ENCODE measurements at places on chromosomes 13 and 19.

DNA sequence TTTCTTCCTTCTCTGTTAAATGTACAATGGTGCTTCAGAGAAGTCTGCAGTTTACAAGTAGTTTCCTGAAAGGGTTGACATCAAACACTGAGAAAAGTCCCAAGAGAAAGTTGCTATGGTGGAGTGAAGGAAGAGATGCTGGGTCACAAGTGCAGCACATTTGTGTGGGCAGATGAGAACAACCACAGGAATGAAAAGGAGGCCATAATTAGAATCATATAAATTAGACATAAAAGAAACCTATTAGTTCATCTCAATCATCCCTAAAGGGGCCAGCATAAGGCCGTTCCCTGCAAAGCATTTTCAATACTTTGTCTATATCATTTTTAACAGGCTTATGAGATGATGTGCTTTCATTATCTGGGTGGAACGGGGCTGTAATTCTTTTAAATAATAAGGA is 359.2 kb downstream of the IRS2 start:
- DNase-seq, result no peak

DNA sequence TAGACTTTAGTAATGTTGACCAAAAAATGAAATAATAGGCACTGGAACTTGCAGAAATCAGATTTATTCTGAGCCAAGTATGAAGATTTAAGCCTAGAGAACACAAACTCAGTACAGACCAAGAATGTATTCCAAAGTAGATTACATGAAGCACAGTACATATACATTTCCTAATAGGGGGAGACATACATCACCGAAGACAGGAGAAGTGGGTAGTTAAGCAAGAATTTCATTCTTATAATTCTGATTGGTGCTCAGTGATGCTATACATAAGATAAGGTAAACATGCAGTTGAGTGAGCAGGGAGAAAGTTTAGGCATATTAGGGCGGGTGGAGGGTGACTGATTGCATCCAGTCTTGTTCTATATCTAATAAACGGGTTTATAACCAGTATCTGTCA is 2218.8 kb downstream of the PCDH9 start:
- DNase-seq, result no peak

GRCh38 chr13:91722267-91722884 is 324.0 kb downstream of the GPC5 start:
- DNase-seq, result no peak

DNA sequence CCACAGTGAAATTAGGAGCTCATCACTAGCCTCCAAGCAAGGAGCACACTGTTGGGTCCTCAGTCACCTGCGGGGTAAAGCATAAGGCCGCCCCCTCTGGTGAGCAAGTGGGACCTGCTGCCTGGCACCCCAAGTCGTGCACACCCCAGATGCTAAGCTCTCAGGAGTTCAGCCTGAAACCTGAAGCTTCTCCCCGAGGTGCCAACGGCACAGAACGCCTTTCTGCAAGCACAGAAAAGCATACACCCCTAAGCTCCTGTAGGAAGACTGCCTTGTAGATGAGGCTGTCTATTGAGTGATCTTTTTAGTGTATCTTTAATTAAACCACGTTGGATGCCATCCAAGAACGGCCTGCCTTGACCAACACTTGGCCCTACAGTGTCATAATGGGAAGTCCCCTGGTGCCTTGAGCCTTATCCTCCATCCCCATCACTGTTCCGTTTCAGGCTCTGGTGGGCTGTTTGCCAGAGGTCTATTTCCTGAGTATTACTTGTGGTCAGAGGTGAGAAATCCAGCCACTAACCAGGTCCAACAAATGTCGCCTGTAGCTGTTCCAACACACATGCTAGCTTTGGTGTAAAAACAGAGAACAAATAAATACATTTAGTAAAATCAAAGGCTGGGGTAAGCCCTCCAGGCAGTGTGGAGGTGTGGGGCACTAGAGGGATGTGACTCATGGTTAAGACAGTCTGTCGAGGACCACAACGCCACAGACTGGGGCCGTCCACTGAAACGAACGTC is 44.8 kb downstream of the C13orf42 start:
- DNase-seq, result no peak

DNA sequence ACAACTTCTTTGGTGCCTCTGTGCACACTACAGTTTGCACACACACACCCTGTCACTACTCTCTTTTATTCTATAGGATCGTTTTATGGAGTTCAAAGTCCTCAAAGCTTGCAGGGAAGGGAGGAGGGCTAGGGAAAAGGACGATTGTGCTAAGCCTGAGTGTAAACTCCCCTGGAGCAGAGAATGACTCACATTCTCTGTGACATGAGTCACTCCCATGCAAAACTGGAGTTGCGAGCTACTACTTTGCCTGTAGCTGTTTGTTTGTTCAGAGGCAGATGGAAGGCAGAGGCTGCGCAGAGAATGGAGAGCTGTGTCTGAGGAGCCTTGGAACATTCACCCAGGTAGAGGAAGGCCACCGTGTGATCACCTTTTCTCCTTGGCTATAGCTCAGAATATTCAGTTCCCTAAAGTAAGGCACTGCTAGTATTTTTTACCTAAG is 80.5 kb upstream of the MBNL2 start:
- DNase-seq, result no peak

DNA sequence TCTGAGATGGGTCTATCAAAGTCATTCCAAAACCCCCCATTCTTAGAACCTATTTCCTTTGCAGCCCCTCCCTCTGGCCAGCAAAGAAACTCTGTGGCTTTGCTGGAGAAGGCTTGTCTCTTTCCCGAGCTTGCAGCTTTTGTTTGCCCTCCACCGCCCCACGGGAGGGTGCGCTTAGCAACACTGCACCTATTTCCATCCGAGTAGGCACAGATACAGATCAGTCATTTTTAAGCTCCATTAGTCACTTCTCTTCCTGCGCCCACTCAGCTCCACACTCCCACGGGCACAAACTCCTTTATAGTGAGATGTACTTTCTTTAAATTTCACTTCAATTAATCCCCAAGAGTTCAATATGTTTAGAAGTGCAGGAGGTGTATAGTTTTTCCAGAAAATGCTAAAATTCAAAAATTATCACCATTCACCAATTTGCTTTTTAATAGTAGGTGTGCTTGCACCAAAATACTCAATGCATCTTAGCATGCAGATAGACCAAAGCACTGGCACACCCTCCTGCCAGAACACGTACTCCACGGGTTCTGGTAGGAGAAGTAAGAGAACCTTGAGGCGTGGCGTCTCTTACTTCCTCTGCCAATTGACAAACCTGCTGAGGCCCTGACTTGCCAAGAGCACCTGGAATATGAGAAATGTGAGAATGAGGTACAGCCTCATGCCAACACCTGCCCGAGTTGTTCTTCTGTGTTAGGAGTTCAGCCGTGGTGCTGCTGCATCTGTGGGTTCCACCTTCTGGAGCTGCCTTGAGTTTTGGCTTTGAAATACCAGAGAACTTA is 183.7 kb downstream of the TEX29 start:
- DNase-seq, result no peak

DNA sequence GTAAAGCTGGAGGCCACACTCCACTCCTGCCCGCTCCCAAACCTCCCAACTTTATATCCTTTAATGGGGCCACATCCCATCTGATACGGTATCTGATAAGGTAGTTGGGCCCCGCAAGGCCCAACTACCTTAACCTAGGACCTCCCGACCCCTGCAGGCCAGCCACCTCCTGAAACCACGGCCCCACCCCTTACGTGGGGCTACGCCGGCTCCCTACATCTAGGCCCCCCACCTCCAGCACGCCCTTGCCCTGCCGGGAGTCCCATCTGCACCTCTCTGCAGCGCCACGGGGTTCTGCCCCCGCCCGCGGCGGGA is 2.2 kb downstream of the IGFLR1 start:
- DNase-seq, result no peak

- DNase-seq, result no peak
Observed at GRCh38 chr19:19451429-19452242, 46.2 kb downstream of the GATAD2A start.

GRCh38 chr19:56508290-56508778 is 679 bp downstream of the ZNF471 start:
- DNase-seq, result no peak

- DNase-seq, result peak; percentile 3
Observed at GRCh38 chr13:26254583-26255111, 718 bp downstream of the CDK8 start.
